Esophagus mucosa (tissue), 1 donor: ENCODE measurements at places on chromosomes 4 and X. TPM values are rescaled to one million over a fixed set of nuclear protein-coding genes. Genes with fewer than 3 reads are reported as not detected.

BEND4 gene
- 0.08 TPM for total RNA-seq

RBPJ gene
- total RNA-seq = 23.6 TPM

- ATAC-seq = peak; percentile 84
Observed at GRCh38 chrX:48490661-48491060, 14.7 kb downstream of the FTSJ1 start.

DNA sequence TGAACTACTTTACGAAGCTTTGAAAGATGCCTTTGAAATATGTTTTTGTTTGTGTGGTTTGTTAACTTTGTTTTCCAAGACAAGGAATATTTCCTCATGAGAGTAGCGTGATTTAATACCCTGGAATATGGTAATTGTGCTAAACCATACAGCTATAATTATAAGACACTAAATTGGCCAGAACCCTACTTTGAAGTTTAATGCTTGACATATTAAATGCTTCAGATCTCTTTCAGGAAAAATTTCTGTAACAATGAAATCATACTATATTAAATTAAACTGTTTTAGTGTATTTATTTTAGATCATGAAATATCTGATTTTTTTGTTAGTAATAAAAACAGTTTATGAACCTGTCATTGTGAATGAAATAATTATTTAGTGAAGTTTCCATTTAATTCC lies 63.5 kb downstream of the DCLK2 start:
- ATAC-seq = no peak

DNA sequence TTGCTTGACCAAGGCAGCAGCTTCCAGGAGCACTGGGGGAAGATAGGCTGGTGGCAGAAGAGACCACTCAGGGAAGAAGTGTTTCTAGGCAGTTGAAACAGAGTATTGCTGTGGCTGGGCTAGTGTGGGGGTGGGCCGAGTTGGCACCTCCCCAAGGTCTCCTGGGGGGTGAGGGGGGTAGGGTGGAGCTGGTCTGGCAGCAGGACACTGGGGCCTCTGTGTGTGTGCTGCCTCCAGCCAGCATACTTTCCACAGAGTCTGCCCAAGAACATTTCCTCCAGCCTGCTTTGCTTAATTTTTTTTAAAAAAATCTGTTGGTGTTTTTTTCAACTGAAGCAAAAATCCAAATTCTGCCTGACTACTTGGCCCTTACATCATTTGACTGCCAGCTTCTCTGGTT lies 4.0 kb downstream of the ITIH6 start:
- ATAC-seq = no peak

- ATAC-seq = no peak
Observed at GRCh38 chr4:34733185-34733941, 1511.0 kb downstream of the ARAP2 start.

GRCh38 chr4:14985161-14985560 lies 17.1 kb upstream of the CPEB2 start:
- no peak for ATAC-seq
